A172 (cell line): ENCODE measurements at places on chromosomes 16 and 17. TPM values are rescaled to one million over a fixed set of nuclear protein-coding genes. Genes with fewer than 3 reads are reported as not detected.

PRSS33 gene
- total RNA-seq: 0.17 and 0.36 TPM in 2 replicates

HS3ST6 gene
- total RNA-seq: not detected in 2 replicates

CCL7 gene
- not detected in 2 replicates for total RNA-seq

BIRC5 gene
- 174 and 237 TPM in 2 replicates for total RNA-seq

CTRB1 gene
- not detected in 2 replicates for total RNA-seq

CA7 gene
- total RNA-seq: not detected in 2 replicates

ATP2A1 gene
- total RNA-seq: 0.14 and 1.1 TPM in 2 replicates

COPZ2 gene
- total RNA-seq: 24.1 and 40.0 TPM in 2 replicates

NLGN2 gene
- 11.3 and 12.3 TPM in 2 replicates for total RNA-seq

RAB11FIP4 gene
- 2.2 and 2.6 TPM in 2 replicates for total RNA-seq

ABCA8 gene
- not detected in 2 replicates for total RNA-seq

- peak; percentile 78 for DNase-seq
Observed at GRCh38 chr17:2212400-2212981, 91.1 kb downstream of the SMG6 start.

DNA sequence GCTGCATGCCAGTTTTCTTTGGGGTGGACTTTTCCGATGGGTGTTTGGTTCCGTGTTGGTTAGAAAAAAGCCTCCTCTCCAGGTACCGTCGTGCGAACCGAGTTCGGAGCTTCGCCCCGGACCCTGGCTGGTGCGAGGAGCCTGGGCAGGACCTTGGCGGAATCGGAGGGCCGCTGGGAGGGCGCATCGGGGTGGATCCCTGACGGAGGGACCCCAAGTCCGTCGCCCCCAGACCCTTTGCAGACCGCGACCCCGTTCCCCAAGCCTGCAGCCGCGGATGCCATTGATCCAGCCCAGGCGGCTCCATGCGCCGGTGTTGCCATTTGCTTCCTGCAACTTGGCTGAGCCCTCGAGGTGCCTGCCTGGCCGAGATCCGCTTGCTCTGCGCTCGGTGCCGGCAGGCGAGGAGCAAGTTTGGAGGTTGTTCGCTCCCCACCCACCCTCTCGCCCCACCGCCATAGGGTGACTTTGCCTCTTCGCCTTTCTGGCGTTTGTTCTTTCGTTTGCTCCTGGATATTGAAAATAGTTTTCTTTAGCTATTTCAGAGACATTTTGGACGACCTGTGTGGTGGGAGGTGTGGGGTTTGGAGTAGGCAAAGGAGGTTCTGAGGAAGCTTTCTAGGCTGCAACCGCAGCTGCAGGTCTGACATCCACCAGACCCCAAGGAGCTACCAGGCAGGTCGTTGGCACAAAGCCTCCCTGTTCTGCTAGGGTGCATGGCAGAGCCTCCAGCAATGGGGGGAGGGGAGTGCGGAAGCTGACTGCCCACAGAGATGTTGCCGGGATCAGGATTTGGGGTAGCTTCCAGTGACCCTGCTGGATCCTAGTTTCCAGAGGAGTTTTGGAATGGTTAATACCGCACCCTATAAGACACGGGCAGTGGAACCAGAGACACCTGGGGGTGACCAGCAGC, 58.2 kb downstream of the RAP1GAP2 start:
- DNase-seq: no peak

- no peak for DNase-seq
Observed at GRCh38 chr16:47958726-47959125, 197.1 kb downstream of the ABCC12 start.

- DNase-seq: no peak
Observed at GRCh38 chr16:89257757-89258465, 40.4 kb downstream of the ZNF778 start.

- no peak for DNase-seq
Observed at GRCh38 chr17:16649585-16649984, 4.1 kb downstream of the ZNF624 start.

GRCh38 chr16:30143347-30143702, 20.3 kb upstream of the MAPK3 start:
- no peak for DNase-seq

- peak; percentile 87 for DNase-seq
Observed at GRCh38 chr16:29710227-29711219, 31.5 kb downstream of the QPRT start.

GRCh38 chr17:75077072-75077495, 10.7 kb upstream of the SLC16A5 start:
- DNase-seq: no peak

DNA sequence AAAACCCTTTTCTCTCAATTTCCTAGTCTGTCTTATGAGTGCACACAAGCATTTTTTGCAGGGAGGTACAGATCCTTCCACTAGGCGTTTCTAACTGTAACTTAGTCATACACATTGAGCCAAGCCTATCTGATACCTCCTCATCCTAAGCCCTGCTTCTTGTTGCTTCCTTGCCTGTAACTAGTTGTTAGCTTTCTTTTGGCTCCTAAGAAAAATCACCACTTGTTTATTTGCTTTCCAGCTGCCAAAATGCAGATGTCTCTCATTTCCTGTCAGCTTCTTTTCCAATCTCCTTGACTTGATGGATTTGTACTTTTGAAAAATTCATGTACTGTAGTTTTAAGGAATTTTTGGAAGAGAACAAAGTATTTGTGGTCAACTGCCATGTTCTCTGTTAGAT, 73.7 kb downstream of the TNRC6C start:
- DNase-seq: peak; percentile 18

- peak; percentile 77 for DNase-seq
Observed at GRCh38 chr17:75645889-75646637, 12.8 kb downstream of the SMIM5 start.

- DNase-seq: no peak
Observed at GRCh38 chr17:2120586-2121335, 65.9 kb downstream of the HIC1 start.

GRCh38 chr17:52157603-52158449, 688 bp downstream of the CA10 start:
- DNase-seq: no peak

- no peak for DNase-seq
Observed at GRCh38 chr16:59733321-59733720, 999.2 kb upstream of the GOT2 start.

GRCh38 chr17:81230043-81230820, 7.5 kb upstream of the CEP131 start:
- no peak for DNase-seq

GRCh38 chr17:1592751-1593629, 30.4 kb upstream of the PITPNA start:
- no peak for DNase-seq

- DNase-seq: no peak
Observed at GRCh38 chr16:18037051-18037450, 299.5 kb downstream of the NPIPA8 start.

GRCh38 chr17:31508288-31509094, 117.0 kb downstream of the RAB11FIP4 start:
- DNase-seq: no peak

GRCh38 chr17:17090642-17091103, 48.4 kb downstream of the MPRIP start:
- no peak for DNase-seq

- no peak for DNase-seq
Observed at GRCh38 chr17:31560616-31561235, 169.3 kb downstream of the RAB11FIP4 start.

- no peak for DNase-seq
Observed at GRCh38 chr16:74015953-74016352, 280.7 kb upstream of the PSMD7 start.

DNA sequence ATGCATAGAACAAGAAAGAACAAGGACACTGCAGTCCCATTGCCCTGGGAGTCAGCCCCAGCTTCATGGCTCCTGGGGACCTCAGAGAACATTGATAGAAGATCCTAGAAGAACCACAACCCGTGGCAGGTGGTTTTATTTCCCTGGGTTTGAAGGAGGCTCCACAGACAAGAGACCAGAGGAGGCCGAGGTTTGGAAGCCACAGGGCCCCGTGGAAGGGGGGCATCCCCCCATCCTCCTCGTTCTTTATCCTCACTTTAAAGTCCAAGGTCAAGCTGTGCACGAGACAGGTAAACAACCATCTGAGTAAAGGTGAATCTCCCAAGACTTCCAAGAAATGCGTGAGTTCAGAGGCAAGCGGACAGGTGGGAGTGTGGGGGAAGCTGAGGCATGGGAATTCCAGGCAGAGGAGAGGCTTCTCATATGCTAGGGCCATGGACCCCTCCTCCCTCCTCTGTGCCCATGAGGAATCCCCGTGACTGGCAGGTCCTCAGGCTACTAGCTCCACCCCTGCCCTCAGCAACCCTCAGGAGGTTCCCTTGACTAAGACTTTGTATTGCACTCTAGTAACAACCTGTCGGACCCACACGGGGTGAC, 849 bp upstream of the SULT1A1 start:
- no peak for DNase-seq

GRCh38 chr16:12501707-12502457, 301.8 kb downstream of the CPPED1 start:
- no peak for DNase-seq
